ENCODE measurements at places on chromosomes 6 and 20.
A peak's percentile ranks its signal among the peaks of the same experiment; 100 is the strongest.

GRCh38 chr6:115838216-115838615 lies 222.5 kb downstream of the FRK start:
- no peak for DNase-seq

DNA sequence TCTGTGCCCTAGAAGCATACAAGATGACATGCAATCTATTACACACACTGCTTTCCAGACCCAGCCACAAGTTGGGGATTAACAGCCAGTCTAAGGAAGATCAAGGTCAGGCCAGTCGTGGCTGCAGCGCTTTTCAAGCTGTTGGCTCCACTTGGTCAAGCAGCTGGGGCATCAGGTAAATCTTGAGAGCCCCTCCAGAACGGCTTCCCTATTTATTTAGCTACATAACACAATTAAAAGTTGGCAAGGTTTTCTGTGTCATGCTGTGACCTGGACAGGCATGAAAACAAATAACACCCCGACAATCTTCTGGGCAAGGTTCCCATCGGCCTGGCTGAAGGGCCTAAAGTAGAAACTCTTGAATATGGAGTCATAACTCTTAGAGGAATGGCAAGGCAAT lies 524.3 kb downstream of the PRKN start:
- no peak for DNase-seq

- DNase-seq = no peak
Measured at GRCh38 chr20:31497838-31498540, 16.3 kb upstream of the HM13 start.

GRCh38 chr6:146056506-146056905 lies 27.6 kb downstream of the GRM1 start:
- no peak for DNase-seq

- DNase-seq = no peak
Measured at GRCh38 chr6:4732691-4733315, 43.4 kb upstream of the CDYL start.

GRCh38 chr6:25695671-25696070 lies 43.7 kb downstream of the SCGN start:
- no peak for DNase-seq

DNA sequence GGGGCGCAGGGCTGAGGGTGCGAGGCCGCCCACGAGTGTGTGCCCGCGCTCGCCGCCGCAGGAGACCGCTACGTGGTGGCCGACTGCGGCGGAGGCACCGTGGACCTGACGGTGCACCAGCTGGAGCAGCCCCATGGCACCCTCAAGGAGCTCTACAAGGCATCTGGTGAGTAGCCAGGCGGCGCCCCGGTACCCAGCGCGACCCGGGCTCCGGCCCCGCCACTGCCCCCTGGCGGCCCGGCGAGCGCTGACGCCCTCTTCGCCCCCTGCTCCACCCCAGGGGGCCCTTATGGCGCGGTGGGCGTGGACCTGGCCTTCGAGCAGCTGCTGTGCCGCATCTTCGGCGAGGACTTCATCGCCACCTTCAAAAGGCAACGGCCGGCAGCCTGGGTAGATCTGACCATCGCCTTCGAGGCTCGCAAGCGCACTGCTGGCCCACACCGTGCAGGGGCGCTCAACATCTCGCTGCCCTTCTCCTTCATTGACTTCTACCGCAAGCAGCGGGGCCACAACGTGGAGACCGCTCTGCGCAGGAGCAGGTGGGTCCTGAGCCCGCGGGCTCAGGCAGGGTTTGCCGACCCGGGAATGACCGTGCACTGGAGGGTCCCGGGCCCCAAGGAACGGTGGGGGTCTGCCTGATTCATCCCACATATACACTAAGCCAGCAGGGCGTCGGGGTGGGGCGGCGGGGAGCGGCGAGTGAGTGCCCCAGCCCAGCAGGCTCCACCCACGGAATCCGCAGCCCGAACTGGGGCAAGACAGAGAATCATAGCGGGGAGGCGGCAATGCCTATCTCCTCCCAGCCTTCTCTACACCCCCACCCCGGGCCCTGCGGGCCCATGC lies 17.4 kb downstream of the HSPA12B start:
- DNase-seq = no peak

- DNase-seq = no peak
Measured at GRCh38 chr6:11277275-11278206, 45.1 kb upstream of the NEDD9 start.

- DNase-seq = no peak
Measured at GRCh38 chr6:25601800-25602673, 50.0 kb upstream of the SCGN start.

GRCh38 chr20:14189794-14190402 lies 147.5 kb downstream of the FLRT3 start:
- DNase-seq = no peak

- DNase-seq = no peak
Measured at GRCh38 chr6:147870506-147871110, 362.1 kb downstream of the SAMD5 start.

- no peak for DNase-seq
Measured at GRCh38 chr6:144809969-144810368, 524.8 kb downstream of the UTRN start.

GRCh38 chr20:10137533-10137932 lies 81.1 kb upstream of the SNAP25 start:
- DNase-seq = no peak

DNA sequence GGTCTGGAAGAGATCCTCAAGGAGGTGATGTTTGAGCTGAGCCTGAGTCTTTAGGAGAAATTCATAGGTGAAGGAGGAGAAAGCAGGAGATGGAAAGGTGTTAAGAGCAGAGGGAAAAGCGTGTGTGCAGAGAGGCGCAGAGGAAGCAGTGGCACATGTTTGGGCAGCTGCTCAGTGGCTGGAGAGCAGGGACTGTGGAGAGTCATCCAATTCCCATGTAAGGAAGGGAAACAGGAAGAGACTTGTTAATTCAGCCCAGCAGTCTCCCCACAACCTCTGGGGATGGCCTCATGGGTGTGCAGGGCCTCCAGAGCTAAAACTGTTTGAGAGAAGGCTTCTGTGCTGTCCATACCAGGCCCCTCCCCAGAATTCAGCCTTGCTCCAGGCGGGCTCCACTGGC lies 16.2 kb downstream of the AAR2 start:
- no peak for DNase-seq

GRCh38 chr6:143536461-143536865 lies 24.9 kb upstream of the FUCA2 start:
- DNase-seq = peak; percentile 51

- DNase-seq = no peak
Measured at GRCh38 chr20:18943542-18943941, 130.0 kb downstream of the SCP2D1 start.

- DNase-seq = peak; percentile 31
Measured at GRCh38 chr6:36131511-36132245, 1.4 kb downstream of the MAPK13 start.

GRCh38 chr6:85390105-85390728 lies 59.7 kb upstream of the NT5E start:
- no peak for DNase-seq

DNA sequence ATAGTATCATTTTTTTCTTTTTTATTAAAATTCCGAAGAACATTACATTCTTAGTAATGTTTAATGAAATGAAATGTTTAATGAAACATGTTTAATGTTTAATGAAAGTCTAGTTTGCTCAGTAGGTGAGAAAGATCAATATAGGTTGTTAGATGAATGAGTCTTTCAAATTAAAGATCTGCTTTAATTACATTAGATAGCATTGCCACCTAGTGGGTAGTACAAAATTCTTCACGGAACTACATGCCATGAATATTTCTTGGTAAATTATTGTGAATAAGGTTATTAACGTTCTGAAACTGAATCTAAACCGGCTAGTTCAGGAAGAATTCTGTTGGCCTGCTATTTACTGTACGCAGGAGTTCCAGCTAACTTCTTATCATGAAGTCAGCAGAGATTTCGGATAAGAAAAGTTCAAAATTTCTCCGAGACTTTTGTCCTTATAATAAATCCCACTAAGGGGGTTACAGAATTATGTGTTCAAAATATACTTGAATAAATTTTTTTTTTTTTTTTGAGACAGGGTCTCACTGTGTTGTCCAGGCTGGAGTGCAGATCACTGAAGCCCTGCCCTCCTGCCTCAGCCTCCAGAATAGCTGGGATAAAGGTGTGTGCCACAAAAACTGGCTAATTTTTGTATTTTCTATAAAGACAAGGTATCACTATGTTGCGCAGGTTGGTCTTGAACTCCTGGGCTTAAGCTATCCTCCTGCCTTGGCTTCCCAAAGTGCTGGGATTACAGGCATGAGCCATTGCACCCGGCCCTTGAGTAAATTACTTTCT lies 7.9 kb upstream of the GMNN start:
- no peak for DNase-seq

- DNase-seq = no peak
Measured at GRCh38 chr20:56372850-56373249, 14.1 kb downstream of the FAM210B start.

GRCh38 chr20:17843246-17844132 lies 125.1 kb downstream of the SNX5 start:
- no peak for DNase-seq

- DNase-seq = no peak
Measured at GRCh38 chr6:44029444-44030185, 97.6 kb downstream of the MRPL14 start.

DNA sequence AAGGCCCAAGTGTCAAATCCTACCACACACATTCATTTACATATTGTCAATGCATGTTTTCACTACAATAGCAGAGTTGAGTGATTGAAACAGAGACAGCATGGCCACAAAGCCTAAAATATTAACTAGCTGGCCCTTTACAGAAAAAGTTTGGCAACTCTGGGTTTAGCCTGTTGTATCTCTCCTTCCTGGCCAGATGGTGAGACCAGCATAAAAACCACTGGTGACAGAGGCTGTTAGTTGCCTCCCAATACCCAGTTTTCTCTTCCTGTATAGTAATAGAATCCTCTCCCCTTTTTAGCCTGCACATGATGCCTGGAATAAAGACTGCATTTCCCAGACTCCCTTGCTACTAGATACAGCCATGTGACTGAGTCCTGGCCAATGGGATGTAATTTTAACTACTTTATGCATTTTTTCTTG lies 100.0 kb upstream of the TAB2 start:
- no peak for DNase-seq

DNA sequence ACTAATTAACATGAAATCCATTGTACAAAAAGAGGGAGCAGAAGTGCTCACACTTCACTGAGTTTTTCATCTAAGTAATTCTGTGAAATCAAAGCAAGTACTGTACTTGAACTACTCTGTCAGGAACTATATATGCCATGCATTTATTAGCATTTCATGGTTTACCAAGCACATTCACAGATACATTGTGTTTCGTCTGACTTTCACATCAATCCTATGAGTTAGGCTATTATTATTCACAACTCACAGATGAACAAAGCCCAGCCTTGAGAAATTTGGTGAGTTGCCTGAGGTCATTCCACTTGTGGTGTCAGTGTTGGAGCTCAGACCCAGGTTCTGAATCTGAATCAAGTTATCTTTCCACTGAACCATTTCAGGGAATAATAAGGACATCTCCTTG lies 33.7 kb upstream of the TENT5A start:
- no peak for DNase-seq

DNA sequence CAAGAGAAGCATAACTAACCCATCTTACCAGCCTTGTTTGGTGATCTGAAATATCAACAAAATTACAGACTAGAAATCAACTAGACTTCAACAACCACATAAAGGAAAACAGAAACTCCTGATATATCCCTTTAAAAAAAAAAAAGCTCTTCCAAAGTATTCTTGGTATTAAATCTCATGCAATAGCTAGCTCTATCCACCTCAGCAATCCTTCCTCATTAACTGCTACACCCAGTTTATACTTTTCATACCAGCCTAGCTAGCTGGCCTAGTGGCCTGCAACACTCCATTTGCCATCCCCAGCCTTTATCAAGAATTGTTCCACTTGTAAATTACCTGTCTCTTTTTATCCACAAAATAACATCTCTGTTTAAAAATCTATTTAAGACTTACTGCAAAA lies 69.0 kb downstream of the BACH2 start:
- no peak for DNase-seq

- peak; percentile 42 for DNase-seq
Measured at GRCh38 chr20:50980851-50981713, 22.5 kb downstream of the MOCS3 start.

DNA sequence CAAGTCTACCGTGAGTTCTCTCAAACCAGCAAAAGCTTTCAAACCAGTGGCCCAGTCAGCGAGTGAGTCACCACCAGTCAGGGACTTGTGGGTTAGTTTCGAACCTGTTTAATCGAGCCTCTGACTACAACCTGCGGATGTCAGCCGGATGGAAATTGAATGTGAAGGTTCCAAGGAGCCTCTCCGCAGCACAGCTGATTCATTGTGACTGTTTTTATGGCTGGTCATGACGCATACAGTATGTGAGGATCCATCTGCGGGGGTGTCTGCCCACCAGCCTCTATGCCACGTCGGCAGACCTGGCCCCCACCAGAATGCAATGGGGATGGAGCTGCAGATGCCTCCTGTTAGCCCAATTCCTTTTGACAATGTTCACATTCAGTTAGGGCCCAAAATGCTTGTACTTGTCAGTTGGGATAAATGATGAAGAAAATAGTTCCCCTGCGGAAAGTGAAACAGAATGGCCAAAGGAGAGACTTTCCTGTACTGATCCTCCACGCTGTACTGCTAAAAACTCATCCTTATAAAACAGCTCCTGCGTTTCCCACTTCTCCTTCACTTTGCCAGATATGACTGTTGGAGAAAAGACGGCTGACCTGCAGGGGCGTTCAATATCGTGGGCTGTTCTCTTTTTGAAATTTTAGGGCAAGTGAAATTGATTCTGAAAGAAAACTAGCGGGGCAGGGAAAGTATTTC lies 206.6 kb downstream of the TFAP2B start:
- DNase-seq = no peak

GRCh38 chr6:8658416-8658815 lies 223.1 kb upstream of the SLC35B3 start:
- DNase-seq = no peak

DNA sequence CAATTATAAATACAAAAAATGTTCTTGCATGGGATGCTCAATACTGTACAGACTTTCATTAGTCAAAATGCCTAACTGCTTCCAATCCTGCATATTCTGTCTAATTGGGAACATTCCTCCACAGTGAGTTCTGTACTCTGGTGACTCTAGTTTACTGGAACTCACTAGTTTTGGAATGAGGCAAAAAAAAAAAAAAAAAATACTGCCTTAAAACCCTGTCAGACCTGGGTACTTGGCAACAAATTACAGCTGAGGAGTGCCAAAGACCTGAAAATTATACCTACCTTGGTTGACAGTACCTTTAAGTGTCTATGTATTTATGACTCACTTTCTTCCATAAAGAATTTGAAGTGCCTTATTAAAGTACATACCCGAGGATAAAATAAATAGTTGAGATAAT lies 276.7 kb downstream of the FARS2 start:
- DNase-seq = no peak

DNA sequence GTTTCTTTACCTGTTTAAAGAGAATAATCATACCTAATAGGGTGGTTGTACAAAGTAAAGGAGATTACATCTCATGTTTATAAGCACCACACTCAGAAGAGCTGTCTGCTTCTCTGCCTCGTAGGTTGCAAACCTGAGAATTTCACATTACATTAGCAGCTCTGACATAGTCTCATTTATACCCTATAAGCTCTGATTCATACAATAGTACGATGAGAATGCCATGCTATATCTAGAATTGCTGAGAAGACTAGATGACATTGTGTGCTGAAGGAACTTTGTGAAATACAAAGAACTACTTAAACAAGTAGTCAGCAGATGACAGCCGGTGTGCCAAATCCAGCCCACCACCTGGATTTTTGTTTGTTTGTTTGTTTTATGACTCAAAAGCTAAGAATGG lies 121.2 kb downstream of the ADAT2 start:
- DNase-seq = no peak

Data from stimulated activated CD4-positive, alpha-beta T cell treated with anti-CD3 and anti-CD28 coated beads, Interleukin-4, amount 100 ng/mL, for 4 hours (primary cell).